ENCODE measurements at places on chromosomes 3 and 15. TPM values are rescaled to one million over a fixed set of nuclear protein-coding genes. Genes with fewer than 3 reads are reported as not detected.

Gene USP3
- total RNA-seq: 21.0 TPM

DNA sequence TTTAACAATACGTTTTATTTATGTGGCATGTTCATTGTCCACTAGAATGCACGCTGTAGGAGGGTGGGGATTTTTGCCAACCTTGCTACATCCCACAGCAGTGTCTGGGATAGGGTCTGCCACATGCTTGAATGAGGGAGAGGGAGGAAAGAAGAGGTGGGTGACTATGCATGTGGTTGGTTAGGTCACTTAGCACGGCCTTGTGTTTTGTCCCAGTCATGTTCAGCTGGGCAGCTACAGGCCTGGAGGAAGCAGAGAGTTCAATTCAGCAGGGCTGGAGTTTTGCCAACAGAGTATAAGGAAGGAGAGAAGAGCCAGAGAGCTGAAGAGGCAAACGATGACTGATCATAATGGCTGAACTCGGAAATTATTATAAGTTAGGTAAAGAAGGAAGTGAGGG lies 268.4 kb upstream of the NSMCE3 start:
- DNase-seq: no peak

GRCh38 chr3:79477242-79477641 lies 290.6 kb downstream of the ROBO1 start:
- no peak for DNase-seq

Gene AKAP13
- 348 TPM for total RNA-seq

Gene OR4F6
- total RNA-seq: not detected

GRCh38 chr3:19934098-19934566 lies at the start of gene EFHB:
EFHB (minus strand) TSS chr3:19934217; CDS start chr3:19934018, 199 bp downstream.
- peak; percentile 37 for DNase-seq

DNA sequence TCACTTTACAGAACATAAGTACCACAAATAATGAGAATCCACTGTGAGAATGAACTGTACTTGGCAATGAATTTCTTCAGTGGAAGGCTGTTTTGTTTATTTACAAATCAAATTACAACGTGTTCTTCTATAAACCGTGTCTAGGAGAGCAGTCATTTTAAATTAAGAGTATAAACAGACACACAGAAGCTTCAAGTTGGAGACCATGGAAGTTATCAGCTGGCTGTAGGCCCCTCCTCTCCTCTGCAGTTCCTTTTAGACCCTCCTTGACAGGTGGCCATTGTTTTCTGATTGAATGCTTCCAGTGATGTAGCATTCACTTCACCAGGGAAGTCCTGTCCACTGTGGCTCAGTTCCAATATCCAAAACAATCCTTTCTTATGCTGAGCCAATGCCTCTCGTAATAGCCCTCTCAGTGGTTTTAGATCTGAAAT lies 7.3 kb upstream of the MAPK6 start:
- no peak for DNase-seq

Gene XCR1
- total RNA-seq: 0.06 TPM

DNA sequence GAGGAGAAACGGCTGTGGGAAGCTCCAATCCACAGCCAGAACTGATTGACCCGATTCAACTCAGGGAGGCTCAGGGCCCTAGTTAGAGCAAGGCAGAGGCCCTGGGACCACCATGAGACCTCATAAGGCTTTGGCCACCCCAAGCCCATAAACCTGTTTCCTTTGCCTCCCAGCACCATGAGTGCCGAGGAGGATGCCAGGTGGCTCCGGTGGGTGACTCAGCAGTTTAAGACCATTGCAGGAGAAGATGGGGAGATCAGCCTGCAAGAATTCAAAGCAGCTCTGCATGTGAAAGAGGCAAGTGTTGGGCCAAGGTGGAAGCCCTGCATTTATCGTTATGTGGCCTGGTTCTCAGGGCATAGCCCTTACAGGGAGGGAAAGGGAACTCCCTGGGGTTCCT lies 11.9 kb downstream of the NOX5 start:
- no peak for DNase-seq

GRCh38 chr3:171228240-171228639 lies 201.7 kb upstream of the SLC2A2 start:
- DNase-seq: no peak

Gene TMEM87A
- total RNA-seq: 20.5 TPM

DNA sequence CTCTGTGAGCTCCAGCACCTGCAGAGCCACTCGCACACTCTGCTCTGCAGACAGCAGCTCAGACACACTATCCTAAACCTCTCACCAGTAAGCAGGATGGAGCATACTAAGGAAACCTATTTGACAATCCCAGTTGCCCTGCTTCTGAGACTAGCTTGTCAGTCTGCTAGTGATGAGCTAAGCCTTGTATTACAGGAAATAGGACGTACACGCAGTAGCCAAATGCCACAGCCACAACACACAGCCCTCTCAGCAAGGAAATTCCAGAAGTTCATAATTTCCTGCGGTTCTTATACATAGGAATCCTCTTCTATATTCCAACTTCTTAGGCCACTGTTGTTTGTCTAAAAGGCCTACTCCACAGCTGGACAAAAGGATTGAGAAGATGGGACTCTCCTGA lies 74.5 kb downstream of the MYLK start:
- no peak for DNase-seq
